Upper lobe of left lung (tissue), 6 donors: ENCODE measurements at places on chromosomes 5 and 9.

DNA sequence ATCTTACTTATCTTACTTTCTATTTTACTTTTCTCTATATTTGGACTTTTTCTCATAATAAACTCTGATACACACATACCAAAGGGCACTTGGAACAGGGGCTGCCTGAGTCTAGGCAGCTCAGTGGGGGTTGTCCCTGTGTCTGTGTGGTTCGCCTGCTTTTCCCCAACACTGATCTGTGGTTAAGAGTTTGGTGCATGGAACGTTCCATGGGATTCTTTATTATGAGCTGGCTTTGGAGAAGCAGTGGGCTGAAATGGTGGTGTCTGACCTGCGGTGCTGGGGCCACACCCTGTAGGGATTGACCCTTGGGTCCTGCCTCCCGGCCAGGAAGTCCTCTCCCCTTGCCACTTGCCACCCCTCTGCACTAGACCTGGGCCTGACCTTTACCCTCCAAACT lies 47.4 kb downstream of the ANKRD33B start:
- peaks cover 17% of the 10 kb centered on the region for H3K4me1 ChIP-seq
- no peaks in the 10 kb centered on the region for H3K36me3 ChIP-seq
- H3K4me3 ChIP-seq = no peak overlapping the region
- no peak for DNase-seq
- no peak overlapping the region for H3K27ac ChIP-seq

DNA sequence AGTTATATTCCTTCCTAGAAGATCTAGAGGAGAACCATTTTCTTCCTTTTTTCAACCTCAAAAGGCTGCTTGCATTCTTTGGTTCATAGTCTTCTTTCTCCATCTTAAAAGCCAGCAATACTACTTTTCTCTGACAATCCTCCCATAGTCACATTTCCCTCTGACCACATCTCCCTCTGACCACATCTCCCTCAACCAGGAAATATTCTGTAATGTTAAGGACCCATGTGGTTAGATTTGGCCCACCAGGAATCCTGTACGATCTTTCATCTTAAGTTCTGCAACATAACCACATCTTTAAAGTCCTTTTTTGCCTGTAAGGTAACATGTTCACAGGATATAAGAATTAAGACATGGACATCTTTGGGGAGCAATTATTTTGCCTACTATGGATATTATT lies 179.4 kb upstream of the SPEF2 start:
- no peak overlapping the region for H3K27ac ChIP-seq
- DNase-seq = no peak
- no peaks in the 10 kb centered on the region for H3K36me3 ChIP-seq
- no peak overlapping the region for H3K4me3 ChIP-seq
- no peaks in the 10 kb centered on the region for H3K27me3 ChIP-seq

DNA sequence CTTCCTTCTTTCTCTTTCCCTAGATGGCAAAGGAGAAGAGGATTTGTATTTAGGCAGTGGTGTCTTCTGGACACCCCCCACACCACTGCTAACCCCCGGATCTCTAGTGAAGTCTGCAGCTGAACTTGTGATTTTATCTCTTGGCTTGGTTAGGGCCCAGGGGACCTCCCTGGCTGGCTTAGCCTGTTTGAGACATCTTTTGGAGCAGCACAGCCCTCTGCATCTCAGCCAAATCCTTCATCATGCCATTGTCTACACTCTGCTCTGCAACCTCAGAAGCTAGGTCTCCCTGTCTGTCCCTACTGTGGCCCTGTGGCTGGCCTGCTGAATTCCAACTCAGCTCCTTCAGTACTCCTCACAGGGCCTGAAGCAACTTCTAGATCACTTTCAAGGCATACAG lies 81.7 kb downstream of the MUSK start:
- H3K27me3 ChIP-seq = no peaks in the 10 kb centered on the region
- H3K4me1 ChIP-seq = no peaks in the 10 kb centered on the region
- H3K27ac ChIP-seq = no peak overlapping the region
- H3K36me3 ChIP-seq = no peaks in the 10 kb centered on the region
- no peak for DNase-seq

- H3K27ac ChIP-seq = peak overlapping the region; percentile 86
- no peak overlapping the region for H3K4me3 ChIP-seq
- H3K27me3 ChIP-seq = no peaks in the 10 kb centered on the region
- no peak for DNase-seq
Observed at GRCh38 chr9:136531186-136531903, 14.5 kb downstream of the NOTCH1 start.

GRCh38 chr5:122408592-122409224 lies 96.7 kb downstream of the SNCAIP start:
- H3K27me3 ChIP-seq = no peaks in the 10 kb centered on the region
- H3K27ac ChIP-seq = no peak overlapping the region
- no peak for DNase-seq
- no peak overlapping the region for H3K4me3 ChIP-seq
- H3K4me1 ChIP-seq = no peaks in the 10 kb centered on the region

DNA sequence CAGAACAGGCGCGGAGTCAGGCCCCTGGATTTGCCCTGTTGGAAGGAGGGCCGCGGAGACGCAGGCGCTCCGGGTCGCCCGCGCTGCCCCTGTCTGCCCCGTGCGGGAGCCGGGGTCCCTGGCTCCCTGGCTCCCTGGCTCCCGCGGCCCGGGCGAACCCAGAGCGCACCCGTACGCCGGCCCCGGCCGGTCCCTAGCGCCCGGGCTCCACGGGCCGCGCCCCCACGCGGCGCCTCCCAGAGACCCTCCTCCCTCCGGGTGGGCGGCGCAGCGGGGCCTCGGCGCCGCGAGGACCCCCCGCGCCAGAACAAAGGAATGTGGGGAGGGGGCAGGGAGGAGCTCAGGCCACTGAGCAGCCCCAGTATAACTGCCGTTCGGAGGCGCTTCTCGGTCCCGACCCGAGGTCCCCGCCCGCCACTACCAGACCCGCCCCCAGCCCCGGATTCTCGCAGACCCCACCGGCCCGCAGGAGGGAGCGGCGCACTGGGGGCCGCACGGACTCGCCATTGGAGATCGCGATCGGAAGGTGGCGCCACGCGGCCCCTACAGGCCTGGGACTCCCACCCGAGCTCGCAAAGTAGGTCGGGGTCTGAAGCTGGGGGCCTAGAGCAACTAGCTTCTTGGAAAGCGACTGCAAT lies 2.4 kb downstream of the NFIL3 start:
- peak overlapping the region; percentile 79 for H3K4me3 ChIP-seq
- H3K27me3 ChIP-seq = no peaks in the 10 kb centered on the region
- H3K4me1 ChIP-seq = peaks cover 34% of the 10 kb centered on the region
- peak overlapping the region; percentile 92 for H3K27ac ChIP-seq
- DNase-seq = peak; percentile 89

DNA sequence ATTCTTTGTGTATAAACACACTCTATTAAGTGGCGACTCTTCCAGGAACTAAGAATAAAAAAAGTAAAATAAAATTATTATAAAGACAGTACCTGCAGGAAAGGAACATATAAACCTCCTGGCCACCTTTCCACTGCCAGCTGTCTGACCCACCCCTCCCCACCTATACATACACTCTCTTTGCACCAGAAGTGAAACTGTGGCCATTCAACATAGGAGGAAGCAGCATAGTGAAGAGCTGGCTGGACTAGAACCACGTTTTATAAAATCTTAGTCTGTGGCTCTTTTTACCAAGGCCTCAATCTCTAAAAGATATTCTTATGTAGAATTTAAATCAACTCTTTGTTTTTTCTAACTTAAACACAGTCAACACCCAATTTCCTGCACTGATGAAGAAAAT lies 289.6 kb downstream of the GABRB2 start:
- no peaks in the 10 kb centered on the region for H3K27me3 ChIP-seq
- no peak overlapping the region for H3K27ac ChIP-seq
- H3K4me1 ChIP-seq = no peaks in the 10 kb centered on the region
- DNase-seq = no peak
- no peaks in the 10 kb centered on the region for H3K36me3 ChIP-seq
- H3K4me3 ChIP-seq = no peak overlapping the region

DNA sequence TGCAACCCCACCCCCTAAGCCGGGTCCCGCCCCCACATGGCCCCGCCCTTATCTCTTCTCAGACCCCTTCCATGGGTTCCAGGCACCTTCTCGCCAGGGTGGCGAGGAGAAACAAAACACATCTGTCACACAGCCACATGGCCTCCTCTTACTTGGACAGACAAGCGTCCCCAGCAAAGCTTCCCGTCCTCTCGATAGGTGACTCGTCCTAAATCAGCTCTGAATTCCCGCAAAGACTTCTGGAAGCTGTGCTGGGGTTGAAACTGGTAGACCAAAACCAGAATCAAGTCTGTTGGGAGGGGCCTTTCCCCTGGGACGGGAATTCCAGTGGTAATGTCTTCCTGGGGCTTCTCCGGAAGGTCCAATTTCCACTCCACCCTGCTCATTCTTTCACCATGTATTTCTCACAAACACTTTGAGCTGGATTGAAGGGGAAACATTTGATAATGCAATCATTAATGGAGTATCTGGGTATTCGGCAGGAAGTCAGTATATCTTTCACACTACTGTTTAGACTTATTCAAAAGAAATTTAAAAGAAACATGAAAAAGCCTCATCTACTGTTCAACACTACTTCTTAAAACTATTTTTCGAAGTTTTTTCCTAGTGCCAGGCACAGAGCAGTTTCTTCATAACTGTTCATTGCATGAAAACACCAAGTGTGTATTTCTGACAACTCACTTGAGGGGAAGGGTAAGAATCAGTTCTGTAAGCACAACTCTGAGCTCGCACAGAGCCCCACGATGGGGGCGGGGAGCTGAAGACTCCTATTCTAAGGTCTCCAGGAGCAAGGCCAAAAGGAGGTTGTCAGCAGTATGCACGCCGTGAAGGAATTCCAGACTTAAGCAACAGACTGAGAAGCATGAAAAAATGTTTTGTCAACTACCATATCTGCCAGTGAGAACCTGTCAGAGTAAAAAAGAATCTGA lies 644 bp upstream of the CTNNAL1 start:
- H3K36me3 ChIP-seq = no peaks in the 10 kb centered on the region
- H3K4me3 ChIP-seq = peak overlapping the region; percentile 77
- H3K27ac ChIP-seq = peak overlapping the region; percentile 94
- H3K27me3 ChIP-seq = no peaks in the 10 kb centered on the region
- peak; percentile 51 for DNase-seq
- H3K4me1 ChIP-seq = peaks cover 39% of the 10 kb centered on the region

DNA sequence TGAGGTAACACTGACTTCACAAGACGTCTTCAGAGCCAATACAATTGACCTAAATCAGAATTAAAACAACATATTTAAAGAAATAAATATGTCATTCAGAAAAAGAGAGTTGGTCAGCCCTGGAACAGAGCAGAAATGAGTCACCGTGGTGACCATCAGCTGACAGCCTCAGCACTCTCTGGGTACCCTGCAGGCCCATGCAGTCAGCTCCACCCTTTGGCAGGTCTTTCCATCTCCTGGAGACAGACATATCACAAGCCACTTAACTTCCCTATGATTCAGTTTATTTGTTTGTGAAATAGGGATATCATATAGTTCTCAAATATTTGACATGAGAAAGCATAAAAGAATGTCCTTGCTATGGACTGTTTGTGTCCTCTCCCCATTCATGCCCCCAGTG lies 151.6 kb upstream of the MEF2C start:
- no peaks in the 10 kb centered on the region for H3K27me3 ChIP-seq
- H3K27ac ChIP-seq = no peak overlapping the region
- H3K4me3 ChIP-seq = no peak overlapping the region
- DNase-seq = no peak
- H3K4me1 ChIP-seq = no peaks in the 10 kb centered on the region

- H3K27me3 ChIP-seq = no peaks in the 10 kb centered on the region
- no peak overlapping the region for H3K27ac ChIP-seq
- H3K36me3 ChIP-seq = peaks cover 26% of the 10 kb centered on the region
- DNase-seq = no peak
Observed at GRCh38 chr9:137089232-137089947, 2.6 kb downstream of the MAN1B1 start.

DNA sequence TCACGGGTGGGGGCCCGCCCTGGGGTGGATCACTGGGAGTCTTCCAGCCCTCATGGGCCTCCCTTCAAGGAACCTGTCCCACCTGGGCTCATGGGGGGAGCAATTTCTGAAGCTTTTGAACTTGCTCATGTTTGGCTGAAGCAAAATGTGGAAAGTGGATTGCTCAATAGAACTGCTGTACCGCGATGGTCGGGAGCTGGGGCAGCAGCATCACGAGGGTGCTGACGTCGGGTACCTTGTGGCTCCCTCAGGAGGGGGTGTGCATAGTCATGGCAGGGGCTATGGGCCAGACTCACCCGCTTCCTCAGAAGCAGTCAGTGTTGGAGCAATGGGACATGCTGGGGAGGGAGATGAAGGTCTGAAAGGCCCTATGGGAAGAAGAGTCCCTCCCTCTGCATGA lies 57.9 kb downstream of the PRRT1B start:
- H3K36me3 ChIP-seq = peaks cover 93% of the 10 kb centered on the region
- H3K27me3 ChIP-seq = no peaks in the 10 kb centered on the region

GRCh38 chr9:86515221-86515620 lies 161.0 kb upstream of the TUT7 start:
- no peaks in the 10 kb centered on the region for H3K4me1 ChIP-seq
- no peaks in the 10 kb centered on the region for H3K36me3 ChIP-seq
- no peak overlapping the region for H3K4me3 ChIP-seq
- H3K27ac ChIP-seq = no peak overlapping the region
